ENCODE measurements at places on chromosomes 4 and X.

- no peak for DNase-seq
Measured at GRCh38 chr4:90799895-90800294, 672.7 kb downstream of the CCSER1 start.

- DNase-seq: no peak
Measured at GRCh38 chr4:53558065-53558801, 33.1 kb downstream of the LNX1 start.

- DNase-seq: no peak
Measured at GRCh38 chr4:125016892-125017299, 297.9 kb upstream of the FAT4 start.

DNA sequence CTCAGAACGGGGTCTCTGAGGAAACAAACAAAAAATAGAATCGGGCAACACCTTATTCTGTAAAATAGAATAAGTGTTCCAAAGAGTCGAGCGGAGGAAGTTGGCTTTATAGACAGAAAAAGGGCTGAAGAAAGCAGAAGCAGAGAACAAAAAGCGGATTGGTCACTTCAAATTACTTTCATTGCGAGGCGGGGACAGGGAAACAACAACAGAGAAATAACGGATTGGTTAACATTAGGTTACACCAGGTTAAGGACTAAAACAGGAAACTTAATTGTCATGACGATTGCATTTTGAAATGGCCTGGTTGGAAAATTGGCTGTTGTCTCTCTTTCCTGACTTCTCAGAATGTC is 433 bp upstream of the COQ2 start:
- DNase-seq: peak; percentile 17
